ENCODE measurements at places on chromosomes 16 and 17.

GRCh38 chr16:29009838-29010166, 24.9 kb downstream of the LAT start:
- DNase-seq: no peak

DNA sequence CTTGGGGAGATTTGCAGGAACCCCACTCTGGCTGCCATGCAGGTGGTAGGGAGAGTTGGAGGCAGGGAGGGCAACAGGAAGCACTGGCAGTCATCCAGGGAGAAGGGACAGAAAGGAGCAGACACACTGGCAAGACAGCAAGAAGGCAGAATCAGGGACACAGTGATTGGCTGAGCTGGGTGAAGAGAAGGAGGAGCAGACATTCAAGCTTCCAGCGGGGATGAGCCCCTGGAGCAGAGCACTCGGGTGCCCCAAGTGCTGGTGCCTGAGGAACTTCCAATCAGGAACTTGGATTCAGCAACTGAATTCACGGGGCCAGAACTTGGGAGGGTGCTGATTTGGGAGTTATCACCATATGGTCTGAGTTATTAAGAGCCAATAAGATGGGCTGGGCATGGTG, 6.3 kb upstream of the ITGA3 start:
- no peak for DNase-seq

DNA sequence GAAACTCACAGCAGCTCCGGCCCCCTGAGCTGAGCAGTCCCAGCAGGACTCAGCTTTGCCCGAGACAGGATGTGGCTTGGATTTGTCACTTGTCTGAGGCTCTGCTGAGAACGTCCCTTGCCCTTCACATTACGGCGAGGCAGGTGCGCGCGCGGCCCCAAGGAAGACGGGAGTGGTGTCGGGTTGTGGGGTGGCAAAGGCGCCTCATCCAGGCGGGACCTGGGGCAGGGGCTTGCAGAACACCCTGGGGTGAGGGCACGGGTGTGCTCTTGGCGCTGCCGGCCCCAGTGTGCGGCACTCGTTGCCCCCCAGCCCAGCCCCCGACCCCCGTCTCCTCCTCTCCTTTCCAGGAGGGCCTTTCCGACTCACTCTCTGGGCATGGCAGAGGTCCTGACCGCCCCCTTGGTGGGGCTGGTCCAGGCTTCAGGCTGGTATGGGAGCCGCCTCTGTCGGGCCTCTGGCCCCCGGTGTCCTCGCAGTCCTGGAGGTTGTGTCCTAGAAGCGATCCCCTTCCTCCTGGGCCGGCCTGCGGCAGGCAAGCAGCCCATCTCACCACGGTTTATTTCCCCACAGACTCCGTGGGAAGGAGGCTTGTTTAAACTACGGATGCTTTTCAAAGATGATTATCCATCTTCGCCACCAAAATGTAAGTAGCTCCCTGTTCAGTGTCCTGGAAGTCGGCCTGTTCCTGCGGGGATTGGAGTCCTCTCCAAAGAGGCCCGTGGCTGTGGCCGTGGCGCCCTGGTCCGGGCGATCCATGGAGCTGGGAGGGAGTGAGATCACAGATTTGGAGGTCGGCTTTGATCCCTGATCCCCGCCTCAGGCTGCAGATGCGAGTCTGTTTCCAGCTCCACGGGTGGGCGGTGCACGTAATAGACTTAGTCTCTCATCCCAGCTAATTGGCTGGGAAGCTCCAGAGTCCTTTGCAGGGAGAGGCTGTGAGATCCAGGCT, 5.9 kb downstream of the UBE2I start:
- no peak for DNase-seq

- DNase-seq: peak; percentile 49
Observed at GRCh38 chr17:62478424-62478879, at the start of gene TLK2. TSS of gene TLK2 (plus strand) at chr17:62478825. CDS start at chr17:62481126, 2,301 bp downstream.

- no peak for DNase-seq
Observed at GRCh38 chr17:66018786-66019185, 173.1 kb downstream of the CEP112 start.

- no peak for DNase-seq
Observed at GRCh38 chr17:73759734-73760438, 115.6 kb upstream of the SDK2 start.

GRCh38 chr16:3591991-3592390, 14.8 kb upstream of the NLRC3 start:
- no peak for DNase-seq

DNA sequence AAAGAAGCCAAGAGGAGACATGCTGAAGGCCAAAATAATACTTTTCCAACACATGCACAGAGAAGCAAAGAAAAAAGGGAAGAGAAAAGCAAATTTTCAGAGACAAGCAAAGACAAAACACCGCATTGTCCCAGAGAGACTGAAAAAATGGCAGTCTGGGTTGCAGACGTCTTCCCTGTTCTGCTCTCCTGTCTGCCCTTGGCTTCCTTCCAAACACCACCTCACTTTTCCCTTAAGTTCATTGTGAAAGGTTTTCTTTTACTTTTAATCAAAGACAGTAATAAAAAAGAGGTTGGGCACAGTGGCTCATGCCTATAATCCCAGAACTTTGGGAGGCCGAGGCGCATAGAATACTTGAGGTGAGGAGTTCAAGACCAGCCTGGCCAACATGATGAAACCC, 21.2 kb upstream of the VAT1L start:
- no peak for DNase-seq

DNA sequence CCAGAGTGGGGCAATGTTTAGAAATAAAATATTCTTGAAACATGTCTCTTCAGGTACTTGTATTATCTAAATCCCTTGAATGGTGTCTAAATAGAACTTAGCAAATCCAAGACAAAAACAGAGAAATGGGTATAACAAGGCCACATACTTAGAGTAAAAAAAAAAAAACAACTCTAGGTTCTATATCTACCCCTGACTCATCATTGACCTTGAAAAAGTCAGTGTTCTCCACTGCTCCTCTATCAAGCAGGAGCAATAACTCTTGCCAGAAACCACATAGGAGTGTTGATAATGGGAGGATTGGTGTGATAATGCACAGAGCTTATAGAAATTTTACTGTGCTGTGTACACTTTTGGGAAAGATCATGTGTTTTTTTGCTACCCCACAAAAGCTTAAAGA, 296.6 kb upstream of the PMFBP1 start:
- DNase-seq: no peak

GRCh38 chr16:23597003-23597756, 1.1 kb upstream of the NDUFAB1 start:
- no peak for DNase-seq

DNA sequence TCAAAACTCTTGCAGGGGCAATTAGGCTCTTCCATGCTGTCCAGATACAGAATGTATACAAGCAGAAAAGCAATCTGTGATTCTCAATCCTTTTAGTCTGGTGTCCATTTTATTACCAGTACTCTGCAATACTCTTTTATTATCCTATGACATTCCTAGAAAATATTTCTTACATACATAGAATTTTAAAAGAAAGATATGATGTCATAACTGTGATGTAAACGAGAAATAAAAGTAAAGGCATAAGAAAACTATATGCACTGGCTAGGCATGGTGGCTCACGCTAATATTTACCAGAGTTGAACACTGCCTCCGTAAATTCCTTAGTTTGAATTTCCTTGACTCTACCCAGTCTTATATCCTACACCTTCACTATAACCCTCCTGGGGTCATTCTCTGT, 55.0 kb downstream of the EFCAB5 start:
- no peak for DNase-seq

- no peak for DNase-seq
Observed at GRCh38 chr17:79950751-79951150, 84.9 kb downstream of the TBC1D16 start.

DNA sequence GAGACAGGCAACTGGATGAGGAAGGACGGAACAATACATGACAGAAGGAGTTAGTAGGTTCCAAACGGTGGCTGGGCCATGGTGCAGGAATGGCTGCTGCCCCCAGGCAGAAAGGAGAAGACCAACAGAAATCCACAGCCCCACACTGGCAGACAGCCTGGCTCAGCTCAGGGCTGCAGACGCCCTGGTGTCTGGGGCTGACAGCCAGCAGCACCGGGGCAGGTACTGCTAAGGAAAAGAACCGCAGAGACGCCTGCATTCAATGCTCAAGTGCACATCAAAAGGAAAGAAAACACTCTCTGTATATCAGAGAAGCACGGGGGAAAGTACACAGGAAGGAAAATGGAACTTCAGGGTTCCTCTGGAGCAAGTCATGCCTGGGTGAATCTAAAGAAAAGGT, 53.4 kb downstream of the GAS7 start:
- no peak for DNase-seq

DNA sequence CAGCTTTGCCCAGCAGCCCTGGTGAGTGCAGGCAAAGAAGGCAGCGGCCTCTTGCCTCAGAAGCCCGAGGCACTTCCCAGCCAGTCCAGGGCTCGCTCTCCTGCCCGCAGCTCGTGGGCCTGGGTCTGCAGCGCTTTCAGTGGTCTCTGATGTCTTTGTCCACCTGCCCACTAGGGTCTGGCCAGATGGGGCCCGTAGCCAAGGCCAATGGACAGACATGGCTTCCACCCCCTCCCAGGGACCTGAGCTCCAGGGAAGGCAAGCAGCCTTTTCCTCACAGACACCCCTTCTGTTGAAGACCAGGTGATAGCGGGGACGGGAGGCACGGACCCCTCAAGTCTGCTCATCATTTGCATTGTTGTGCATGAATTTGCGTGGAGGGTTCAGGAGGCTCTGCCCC, 33.7 kb upstream of the ZC3H18 start:
- no peak for DNase-seq

- DNase-seq: peak; percentile 26
Observed at GRCh38 chr16:24013864-24014645, 178.3 kb downstream of the PRKCB start.

GRCh38 chr16:67235816-67236562, 9.1 kb downstream of the TMEM208 start:
- DNase-seq: no peak

GRCh38 chr17:42853597-42853967, 2.6 kb downstream of the AOC3 start:
- DNase-seq: no peak

GRCh38 chr16:67565470-67566100, 3.3 kb downstream of the CTCF start:
- no peak for DNase-seq
